EH (cell line): ENCODE measurements at places on chromosomes 2 and 18.

DNA sequence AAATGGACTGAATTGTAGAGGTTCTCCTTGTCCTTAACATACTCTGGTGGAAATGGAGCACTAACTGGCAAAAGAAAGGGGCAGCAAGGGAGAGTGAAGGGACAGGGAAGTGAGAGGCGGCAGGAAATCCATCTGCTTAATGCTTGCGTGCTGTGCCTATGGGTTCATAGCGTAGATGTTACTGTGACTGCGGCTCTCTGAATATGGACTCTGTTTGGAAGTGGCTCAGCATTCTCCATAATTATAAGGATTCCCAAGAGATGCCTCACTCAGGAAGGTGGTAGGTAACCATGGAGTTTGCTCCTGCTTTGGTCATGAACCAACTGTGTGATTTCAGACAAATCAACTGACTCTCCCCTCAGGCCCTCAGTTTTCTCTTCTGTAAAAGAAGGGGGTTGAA is 50.0 kb downstream of the MYO3B start:
- no peak for DNase-seq

GRCh38 chr2:208793434-208793833 is 386.8 kb downstream of the PTH2R start:
- no peak for DNase-seq

DNA sequence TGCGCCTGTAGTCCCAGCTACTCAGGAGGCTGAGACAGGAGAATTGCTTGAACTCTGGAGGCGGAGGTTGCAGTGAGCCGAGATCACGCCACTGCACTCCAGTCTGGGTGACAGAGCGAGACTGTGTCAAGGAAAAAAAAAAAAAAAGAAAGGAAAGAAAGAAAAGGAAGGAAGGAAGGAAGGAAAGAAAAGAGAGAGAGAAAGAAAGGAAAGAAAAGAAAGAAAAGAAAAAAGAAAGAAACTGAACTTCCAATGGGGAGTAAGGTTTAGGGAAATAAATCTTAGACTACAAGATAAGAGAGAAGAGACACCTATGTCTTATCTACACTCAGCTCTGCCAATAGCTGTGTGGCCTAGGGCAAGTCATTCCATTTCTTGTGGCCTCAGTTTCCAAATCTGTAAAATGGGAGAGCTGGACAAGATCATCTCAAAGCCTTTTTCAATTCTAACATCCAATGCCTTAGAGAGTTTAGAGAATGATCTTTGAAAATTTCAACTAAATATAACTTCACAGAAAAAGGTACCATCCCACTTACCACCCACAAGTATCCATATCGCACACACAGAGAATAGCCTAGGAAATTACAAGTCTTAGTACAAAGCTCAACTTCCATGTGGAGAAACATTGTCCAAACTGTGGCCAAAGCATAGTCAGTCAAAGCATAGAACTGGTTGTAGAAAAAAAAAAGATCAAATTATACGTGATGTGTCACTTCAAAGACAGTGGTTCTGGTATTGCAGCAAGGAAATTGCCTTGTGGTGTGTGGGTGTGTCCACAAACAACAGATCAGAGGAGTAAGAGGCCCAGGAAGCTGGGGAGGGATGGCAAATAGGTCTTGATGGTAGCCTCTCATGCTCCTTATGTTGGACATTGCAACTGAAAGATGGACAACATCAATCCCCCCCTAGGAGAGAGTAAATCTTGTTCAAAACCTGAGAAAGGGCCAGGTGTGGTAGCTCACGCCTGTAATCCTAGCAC is 42.4 kb downstream of the SLC14A2 start:
- peak; percentile 25 for DNase-seq

- peak; percentile 48 for DNase-seq
Measured at GRCh38 chr2:44358503-44358902, 2.8 kb downstream of the PREPL start.

GRCh38 chr2:72757177-72757775 is 68.6 kb downstream of the EXOC6B start:
- DNase-seq = peak; percentile 62

DNA sequence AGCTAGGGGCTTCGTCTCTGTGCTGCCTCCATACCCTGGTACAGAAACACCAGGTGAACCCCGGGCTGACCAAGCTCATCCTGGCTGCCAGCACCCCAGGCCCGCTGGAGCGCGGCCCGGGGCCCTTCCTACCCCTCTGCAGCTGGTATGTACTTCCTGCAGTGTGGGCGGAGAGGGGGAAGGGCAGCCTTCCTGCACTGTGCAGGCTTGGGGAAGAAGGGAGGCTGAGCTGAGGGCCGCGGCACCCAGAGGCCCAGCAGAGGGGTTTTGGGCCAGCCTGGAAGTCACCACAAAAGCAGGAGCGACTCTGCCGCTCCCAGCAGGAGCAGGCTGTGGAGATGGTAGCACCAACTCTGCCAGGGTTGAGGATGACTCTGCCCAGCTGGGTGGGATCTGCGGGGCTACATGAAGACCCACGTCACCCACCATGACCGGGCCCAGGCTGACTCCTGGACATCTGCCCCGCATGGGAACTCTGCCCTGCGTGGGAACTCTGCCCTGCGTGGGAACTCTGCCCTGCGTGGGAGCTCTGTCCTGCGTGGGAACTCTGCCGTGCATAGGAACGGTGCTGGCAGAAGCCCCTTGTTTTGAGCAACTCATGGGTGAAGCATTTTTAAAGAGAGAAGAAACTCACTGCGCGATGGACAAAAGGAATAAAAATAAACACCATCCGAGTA is 273.3 kb downstream of the NDUFA10 start:
- no peak for DNase-seq

- no peak for DNase-seq
Measured at GRCh38 chr2:207316906-207317305, 151.2 kb upstream of the KLF7 start.

DNA sequence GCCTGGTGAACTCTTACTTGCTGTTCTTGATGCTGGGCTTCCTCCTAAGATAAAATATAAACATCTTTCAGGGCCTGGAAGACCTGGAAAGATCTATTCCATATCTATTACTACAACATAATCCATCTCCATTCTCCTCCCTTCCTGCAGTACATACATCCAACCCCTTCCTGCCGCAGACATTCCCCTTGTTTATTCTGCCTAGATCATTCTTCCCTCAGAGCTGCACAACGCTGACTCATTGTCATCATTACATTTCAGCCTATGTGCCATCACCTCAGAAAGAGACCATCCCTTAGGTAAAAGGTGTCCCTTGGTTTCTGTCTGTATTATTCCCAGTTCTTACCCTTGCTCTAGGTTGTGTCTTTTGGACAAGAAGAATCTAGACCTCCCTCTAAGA is 2.5 kb upstream of the CDH7 start:
- DNase-seq = no peak

DNA sequence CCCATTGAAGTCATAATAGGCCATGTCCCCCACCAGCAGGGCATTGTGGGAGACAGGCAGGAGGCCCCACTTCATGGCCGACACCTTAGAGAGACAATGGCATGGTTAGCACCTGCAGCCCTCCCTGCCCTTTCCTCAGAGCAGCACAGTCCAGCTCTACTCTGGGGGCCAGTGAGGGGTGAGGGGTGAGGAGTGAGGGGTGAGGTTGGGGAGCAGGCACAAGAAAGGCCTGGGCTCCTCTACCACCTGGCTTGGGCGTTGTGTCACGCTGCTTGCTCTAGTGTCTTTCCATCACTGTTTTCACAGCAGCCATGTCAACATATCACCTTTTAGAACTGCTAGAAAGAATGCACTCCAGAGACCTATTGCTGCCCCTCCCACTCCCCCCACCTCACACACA is 77.2 kb downstream of the ADD2 start:
- DNase-seq = no peak

DNA sequence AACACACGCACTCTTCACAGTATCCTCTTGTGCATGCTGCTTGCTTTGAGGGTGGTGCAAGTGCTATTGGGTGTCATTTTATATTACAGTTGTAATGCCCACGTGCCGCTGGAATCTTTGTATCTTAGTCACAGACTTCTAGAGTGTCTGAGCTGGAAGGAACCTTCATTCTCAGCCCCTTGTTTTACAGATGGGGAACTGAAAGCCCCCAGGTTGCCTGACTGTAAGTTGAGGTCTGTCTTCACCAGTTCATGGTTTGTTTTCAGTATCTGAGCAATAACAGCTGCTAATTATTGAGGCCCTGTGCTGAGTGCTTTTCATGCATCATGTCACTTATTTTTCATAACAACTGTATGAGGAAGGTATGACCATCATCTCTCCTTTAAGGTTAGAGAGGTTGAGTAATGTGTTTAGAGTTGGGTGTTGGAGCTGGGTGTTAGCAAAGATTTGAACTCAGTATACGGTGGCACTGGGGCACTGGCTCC is 77.0 kb downstream of the PRKCE start:
- no peak for DNase-seq

GRCh38 chr2:37581433-37581832 is 90.0 kb downstream of the CDC42EP3 start:
- no peak for DNase-seq

GRCh38 chr2:207465894-207466293 is 63.9 kb upstream of the CREB1 start:
- DNase-seq = no peak

DNA sequence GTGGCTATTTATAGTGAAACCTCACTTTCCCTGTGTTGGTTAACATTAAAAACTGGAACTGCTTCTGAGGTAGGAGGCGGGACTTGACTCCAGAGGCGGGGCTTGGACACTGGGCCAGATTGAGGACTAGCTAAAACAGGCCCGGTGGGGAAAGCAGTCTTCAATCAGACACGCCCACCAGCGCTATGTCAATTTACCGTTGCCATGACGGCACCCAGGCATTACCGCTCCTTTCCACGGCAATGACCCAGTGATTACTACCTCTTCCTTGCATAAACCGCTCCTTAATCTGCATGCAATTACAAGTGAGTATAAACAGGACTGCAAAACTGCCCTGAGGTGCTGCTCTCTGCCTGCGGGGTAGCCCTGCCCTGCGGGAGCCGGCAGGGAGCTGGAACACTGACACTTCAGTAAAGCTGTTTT is 35.3 kb downstream of the LRRFIP1 start:
- peak; percentile 96 for DNase-seq

- DNase-seq = peak; percentile 24
Measured at GRCh38 chr2:217409949-217410680, 550.3 kb upstream of the TNP1 start.

- peak; percentile 63 for DNase-seq
Measured at GRCh38 chr18:68991286-68991685, 193.4 kb downstream of the CCDC102B start.

DNA sequence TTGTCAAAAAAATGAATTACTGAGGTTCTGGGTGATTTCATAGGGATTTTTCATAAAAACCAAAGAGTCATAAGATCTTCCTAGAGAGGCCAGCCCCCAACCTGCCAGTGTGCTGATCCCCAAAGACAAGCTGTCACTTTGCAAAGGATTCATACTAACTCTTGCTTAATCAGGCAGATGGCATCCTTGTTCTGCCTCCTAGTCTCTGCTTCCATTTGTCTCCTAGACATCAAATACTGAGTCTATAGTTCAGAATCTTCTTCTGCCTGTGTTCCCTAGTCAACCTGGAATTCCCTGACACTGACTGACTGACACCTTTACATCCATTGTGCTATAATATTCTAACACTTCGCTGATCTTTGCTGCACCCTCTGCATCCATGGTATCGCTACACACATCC is 84.9 kb downstream of the SLC8A1 start:
- no peak for DNase-seq

GRCh38 chr2:189234991-189235390 is 55.4 kb upstream of the COL5A2 start:
- peak; percentile 71 for DNase-seq

GRCh38 chr2:66522611-66523376 is 87.9 kb downstream of the MEIS1 start:
- no peak for DNase-seq

- DNase-seq = no peak
Measured at GRCh38 chr2:42446503-42447271, 47.1 kb downstream of the KCNG3 start.

DNA sequence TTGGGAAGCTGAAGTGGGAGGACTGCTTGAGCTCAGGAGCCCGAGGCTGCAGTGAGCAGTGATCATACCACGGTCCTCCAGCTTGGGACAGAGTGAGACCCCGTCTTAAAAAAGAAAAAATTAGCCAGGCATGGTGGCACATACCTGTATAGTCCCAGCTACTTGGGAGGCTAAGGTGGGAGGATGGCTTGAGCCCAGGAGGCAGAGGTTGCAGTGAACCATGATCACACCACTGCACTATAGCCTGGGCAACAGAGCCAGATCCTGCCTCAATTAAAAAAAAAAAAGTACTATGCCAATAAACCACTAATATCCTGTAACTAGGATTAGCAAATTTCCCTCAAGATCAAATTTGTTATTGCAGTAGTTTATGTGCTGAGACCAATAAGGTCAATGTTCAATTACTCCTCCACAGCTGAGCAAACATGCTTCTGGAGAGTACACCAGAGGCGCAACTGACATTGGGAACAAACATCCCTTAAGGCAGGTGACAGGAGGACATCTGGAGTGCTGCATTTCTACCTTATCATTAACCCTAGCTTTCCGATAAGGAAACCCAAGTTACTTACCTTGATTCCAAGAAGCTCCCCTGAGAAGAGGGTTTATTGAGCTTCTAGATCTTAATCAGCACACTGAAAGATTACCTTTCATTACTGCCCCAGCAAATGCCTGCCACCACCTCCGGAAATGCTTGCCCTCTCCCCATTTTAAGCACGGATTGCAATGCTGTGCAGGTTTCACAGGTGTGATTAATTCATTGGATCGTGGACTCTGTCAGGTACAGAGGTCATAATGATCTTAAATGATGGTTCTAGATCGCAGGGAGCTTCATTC is 26.2 kb downstream of the MGAT4A start:
- no peak for DNase-seq

DNA sequence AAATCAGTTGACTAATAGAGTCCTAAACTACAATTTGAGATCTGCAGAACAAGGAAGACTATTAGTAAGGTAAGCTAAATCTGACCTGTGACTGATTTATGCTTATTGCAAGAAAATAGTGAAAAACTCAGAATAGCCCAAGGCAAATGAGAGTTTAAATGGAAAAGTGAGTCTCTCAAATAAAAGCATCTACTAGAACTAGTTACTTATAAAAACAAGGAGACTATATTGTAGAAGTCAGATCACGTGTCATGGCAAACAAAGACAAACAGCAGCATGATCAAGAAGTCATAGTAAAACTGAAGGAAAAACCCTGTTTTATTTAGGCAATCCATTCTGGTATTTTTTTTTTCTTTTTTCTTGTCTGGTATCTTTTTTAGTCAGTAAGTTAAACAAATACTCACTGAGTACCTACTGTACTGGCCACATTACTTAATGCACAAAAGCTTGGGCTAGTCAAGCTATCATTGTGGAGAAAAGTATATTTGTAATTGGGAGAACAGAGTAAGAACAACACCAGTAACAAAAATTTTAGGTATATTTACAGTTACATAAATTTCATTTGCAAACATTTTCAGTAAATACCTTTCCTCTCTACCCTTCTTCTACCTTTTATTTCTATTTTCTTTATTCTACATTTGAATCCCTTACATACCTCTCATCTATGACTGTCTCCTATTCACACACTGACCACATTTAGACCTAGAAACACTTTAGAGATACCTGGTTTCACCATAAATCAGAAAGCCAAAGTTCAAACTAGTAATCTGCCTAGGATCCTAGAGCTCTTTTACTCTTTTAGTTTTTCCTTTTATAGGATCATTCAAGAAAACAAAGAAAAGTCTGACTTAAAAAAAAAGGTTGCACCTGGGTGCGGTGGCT is 23.7 kb downstream of the CCDC88A start:
- DNase-seq = no peak
